ENCODE measurements at places on chromosomes 2 and 18. TPM values are rescaled to one million over a fixed set of nuclear protein-coding genes. Genes with fewer than 3 reads are reported as not detected.

LIMS3 gene
- total RNA-seq = not detected

GPATCH11 gene
- total RNA-seq = 3.7 TPM

C2orf80 gene
- not detected for total RNA-seq

SGPP2 gene
- 9.7 TPM for total RNA-seq

SCYGR6 gene
- not detected for total RNA-seq

SPHKAP gene
- total RNA-seq = not detected

CCDC148 gene
- total RNA-seq = 0.26 TPM

CTAGE1 gene
- total RNA-seq = under 0.01 TPM

TMEM169 gene
- 0.51 TPM for total RNA-seq

FAM124B gene
- not detected for total RNA-seq

TMEM37 gene
- total RNA-seq = not detected

MOGAT1 gene
- not detected for total RNA-seq

ALPG gene
- not detected for total RNA-seq

C18orf54 gene
- total RNA-seq = 1.1 TPM

CCDC74B gene
- total RNA-seq = 0.38 TPM

CROCC2 gene
- 0.26 TPM for total RNA-seq

GPR45 gene
- total RNA-seq = not detected

OSBPL1A gene
- 22.6 TPM for total RNA-seq

SNED1 gene
- 0.38 TPM for total RNA-seq

CAVIN2 gene
- total RNA-seq = 2.8 TPM

SCN2A gene
- total RNA-seq = under 0.01 TPM

SLC4A3 gene
- total RNA-seq = 3.6 TPM

EVX2 gene
- total RNA-seq = not detected

NT5DC4 gene
- not detected for total RNA-seq

CIB4 gene
- total RNA-seq = not detected
